NCI-H2081 treated with DMSO at 0.1 percent for 48 hours (cell line): ENCODE measurements at places on chromosomes 1 and 21.

DNA sequence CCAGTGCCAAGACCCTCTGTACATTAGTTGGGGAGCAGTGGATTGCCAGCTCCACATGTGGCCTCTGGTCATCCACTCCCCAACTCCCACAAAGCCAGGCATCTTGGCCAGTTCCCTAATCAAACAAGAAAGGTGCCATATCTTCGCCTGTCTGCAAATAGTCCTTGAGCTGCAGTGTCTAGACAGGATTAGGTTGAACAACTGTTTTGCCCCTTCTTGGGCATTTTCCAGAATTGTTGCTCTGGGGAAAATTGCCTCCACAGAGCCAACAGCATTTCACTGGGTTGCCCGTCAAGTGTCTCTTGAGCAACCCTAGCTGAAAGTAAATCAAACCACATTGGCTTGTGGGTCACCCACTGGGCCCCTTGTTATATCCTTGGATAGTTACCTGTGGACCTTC is 109.3 kb downstream of the GDAP2 start:
- no peak for DNase-seq

DNA sequence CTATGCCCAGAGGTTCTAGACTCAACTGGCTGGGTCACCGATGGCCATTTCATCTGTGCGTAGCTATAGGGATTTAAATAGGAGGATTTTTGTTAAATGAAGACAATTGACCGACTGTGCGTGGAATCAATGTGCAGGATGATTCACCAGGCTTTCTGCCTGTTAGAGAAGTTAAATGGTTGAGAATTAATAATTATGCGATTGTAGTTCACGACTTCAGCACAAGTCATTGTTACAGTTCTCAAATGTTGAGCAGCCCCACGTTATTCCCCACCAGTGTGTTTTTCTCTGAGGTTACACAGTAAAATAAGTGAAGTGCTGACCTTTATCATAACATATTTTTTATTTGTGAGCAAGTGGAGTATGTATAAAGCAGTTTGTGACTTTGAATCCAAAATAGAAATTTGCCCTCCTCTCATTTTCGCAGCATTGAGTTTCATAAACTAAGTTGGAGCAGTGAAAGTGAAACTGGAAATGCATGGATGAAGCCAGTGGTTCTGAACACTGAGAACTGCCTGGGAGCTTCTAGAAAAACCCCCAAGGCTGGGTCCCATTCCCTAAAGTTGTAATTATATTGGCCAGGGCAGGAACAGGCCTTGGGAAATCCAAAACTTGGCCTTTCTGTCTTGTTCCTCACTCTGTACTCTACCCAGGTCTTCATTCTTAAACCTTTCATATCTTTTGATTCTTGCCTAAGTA is 102.6 kb downstream of the GALNT2 start:
- DNase-seq, result no peak

DNA sequence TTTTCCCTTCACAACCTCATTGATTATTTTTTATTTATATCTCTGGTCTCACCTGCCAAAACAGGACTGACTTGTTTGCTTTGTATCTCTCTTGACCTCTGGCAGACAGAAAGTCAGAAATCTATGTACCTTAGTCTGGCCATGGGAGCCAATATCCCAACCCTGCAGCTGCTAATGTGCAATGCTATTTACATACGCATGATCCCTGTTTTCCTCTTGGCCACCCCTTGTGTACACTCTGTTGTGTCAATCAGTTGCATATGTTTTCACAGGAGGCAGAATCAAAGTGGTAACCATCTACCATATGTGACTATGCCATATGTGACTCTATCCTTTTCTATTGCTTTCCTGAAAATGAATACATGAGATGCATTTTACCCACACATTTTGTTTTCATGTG is 688.8 kb downstream of the PLA2G4A start:
- DNase-seq, result no peak

DNA sequence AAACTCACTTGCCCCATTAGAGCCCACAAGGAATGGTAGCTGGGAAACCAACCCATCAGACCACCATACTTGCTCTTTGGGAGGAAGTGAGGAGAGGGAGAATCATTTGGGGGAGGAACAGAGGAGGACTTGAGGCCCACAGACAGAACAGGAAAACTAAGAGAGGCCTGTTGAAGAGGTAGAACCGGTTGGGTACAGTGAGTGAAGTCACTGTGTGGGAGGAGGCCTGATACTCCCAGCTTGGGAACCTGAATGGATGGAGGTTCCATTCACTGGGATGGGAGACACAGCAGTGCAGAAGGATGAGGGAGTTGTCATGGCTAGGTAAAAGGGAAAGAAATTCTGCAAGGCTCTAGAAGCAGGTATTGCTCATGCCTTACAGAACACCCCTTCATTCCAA is 63.4 kb upstream of the PSEN2 start:
- no peak for DNase-seq

- DNase-seq, result no peak
Measured at GRCh38 chr1:179144626-179145025, 62.8 kb downstream of the TOR3A start.

- no peak for DNase-seq
Measured at GRCh38 chr1:1964811-1965210, 38.8 kb downstream of the CFAP74 start.

DNA sequence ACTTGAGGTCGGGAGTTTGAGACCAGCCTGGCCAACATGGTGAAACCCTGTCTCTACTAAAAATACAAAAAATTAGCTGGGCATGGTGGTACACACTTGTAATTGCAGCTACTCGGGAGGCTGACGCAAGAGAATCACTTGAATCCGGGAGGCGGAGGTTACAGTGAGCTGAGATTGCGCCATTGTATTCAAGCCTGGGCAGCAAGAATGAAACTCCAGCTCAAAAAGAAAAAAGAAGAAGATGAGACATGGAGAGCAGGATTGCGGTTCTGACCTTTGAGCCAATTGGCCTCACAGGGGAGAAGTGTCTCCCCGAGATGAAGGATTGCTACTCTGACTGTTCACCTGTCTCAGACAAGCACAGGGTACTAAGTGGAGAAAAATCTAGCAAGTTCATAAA is 6.6 kb downstream of the SCCPDH start:
- no peak for DNase-seq

DNA sequence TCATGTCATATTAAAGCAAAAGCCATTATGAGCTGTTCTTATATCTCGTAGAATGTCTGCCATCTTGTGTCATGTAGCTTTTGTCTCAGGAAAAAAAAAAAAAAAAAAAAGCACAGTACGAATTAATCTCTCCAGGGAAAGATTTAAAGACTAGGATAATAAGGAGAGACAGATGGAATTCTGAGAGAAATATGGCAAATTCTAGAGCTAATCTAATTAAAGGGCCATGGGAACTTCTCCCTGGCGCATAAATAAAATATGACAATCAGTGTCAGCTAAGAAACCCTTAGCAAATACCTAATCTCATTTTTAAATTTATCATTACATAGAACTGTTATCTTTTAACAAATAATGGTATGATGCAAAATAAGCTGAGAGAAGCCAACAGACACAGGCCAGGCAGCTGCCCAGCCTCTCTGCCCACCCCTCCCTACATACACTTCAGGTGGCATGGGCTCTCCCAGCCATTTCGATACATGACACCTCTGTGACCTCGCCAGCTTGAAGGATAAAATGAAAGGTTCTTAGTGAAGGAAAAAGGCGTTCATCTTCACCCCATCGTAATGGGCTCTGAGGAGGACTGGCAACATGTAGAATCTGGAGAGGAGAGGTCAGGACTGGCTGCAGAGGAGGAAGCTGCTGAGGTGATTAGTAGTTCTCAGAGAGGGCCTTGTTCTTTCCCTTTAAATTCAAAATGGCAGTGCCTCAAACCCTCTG is 39.8 kb downstream of the DISC1 start:
- DNase-seq, result no peak

GRCh38 chr1:30372792-30373433 is 350.5 kb downstream of the MATN1 start:
- no peak for DNase-seq

GRCh38 chr1:232145768-232146167 is 484.2 kb downstream of the SIPA1L2 start:
- DNase-seq, result no peak

DNA sequence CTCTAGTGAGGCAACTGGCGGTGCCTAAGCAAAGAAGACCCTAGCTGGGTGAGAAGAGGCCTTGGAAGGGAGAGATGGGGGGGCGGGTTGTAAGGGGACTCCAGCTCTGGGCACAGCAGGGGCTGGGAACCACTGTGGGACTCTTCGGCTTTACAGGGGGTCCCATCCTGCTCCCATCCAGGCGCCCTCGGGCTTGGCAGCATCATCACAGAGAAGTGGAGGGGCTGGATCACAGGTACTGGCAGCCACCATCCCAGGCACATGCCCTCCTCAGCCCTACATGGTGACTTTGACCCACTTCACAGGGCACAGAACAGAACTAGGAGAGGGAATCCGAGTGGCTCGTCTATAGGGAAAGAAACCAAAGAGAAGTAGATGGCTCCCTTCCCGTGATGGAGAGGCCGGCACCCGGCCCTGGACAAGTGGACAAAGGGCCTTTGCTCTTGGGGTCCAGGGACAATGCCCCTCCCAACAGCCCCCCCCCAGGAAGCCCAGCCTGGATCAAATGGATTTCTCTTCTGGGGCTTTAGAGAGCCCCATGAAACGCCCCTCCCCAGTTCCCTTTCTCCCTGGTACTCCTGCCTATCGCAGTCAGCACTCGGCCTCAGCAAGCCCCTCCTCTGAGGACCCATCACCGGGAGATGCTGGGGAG is 54.0 kb upstream of the ECE1 start:
- no peak for DNase-seq

GRCh38 chr1:219209578-219209977 is 35.9 kb downstream of the LYPLAL1 start:
- DNase-seq, result no peak

DNA sequence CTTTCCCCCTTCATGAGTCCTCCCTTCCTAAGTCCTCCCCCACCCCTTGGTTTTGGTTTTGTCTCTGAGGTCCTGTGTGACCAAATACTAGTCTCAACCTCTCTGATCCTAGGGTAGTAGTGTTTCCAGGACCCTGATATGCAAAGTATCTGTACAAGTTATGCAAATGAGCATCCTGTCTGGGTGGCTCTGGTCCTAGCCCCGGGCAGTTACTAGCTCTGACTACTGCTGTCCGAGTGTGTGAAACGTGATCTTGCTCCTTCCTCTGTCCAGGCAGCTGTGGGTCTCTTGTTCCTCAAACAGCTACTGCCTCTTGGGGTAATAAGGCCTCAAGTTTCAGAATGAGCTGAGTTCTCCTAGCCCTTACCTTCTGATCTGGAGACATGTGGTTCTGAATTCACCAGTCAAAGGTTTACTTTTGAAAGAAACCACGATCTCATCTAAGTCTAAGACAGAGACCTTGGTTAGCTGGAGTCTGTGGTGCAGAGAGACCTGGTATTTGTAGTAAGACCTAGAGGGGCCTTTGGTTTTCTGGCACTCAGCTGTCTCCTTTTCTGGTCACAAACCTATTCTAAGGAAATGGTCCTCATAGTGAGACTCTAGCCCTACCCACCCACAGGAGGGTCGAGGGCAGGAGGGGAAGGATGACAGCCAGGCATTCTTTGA is 31.0 kb upstream of the IL19 start:
- DNase-seq, result no peak

DNA sequence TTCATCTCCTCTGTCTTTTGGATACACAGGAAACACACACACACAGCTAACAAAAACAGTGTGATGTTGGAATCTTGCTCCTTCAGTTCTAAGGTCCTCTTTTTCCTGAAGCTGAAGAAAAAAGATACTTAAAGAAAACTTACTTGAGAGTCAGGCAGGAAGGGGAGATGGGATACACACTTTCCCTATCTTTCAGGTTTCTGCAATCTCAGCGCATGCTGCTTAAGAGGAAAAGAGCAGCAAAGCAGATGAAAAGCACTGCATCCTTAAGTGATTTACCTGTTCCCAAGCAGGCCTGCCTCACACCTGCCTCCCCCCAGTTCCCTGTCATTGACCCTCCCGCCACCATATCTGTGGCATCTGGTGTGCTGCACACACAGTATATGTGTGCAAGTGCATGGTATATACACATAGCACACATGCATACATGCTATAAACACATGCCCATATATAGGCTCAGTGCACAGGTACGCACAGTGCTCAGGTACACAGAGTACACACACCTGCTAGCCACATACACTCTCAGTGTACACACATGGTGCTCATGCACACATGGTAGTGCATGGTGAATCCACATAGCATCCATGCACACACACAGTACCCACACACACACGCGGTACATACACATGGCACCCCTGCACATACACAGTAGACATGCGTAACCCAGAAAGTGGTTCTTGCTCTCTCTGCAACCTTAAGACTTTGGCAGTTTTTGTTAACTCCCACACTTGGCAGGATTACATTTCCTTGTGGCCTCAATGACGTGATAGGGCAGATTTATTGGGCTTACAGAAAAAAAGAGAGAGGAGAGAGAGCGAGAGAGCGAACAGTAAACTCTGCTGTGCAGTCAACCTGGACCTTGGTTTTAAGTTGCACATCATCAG is 166.9 kb downstream of the TOMM20 start:
- DNase-seq, result no peak
